Posterior cingulate gyrus (tissue), 11 donors: ENCODE measurements at places on chromosomes 2 and 18.

GRCh38 chr18:1104181-1104881 lies 199.7 kb downstream of the ADCYAP1 start:
- DNase-seq: no peak

- no peak for DNase-seq
Measured at GRCh38 chr2:118697781-118698180, 149.7 kb downstream of the EN1 start.

- no peak for DNase-seq
Measured at GRCh38 chr18:8176554-8176953, 432.7 kb upstream of the RAB12 start.

DNA sequence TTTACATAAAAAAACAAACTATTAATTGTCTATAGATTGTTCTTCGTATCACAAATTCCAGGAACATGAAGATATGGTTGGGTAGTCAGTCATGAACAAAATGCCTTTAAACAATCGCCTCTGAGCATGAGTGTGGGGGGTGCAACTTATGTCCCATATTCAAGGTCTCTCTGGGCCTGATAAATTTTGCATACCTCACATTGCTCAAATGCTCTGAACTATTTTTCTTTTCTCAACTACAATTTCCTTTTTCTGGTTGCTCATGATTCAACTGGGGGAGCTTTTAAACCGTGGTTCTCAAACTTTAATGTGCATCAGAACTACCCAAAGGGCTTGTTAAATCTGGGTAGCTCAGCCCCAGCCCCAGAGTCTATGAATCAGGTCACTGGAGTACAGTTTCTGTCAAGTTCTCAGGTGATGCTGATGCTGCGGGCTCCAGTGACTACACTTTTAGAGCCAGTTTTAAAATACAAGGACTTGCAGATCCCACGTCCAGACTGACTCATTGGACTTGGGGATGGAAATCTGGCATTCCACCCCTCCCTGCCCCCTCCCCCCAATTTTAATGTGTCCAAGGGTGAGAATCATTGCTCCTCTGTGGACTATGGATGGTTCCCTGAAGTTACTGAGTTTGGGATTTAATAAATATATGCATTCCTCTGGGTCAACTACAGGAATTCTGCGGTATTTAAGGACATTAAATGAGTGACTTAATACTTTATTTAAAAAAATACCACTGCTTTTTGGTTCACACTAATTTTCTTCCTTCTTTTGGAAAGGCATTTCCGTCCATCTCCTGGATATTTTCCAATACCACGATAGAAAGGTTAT lies 1.5 kb upstream of the GPD2 start:
- no peak for DNase-seq

GRCh38 chr2:38465789-38466127 lies 88.7 kb upstream of the ATL2 start:
- no peak for DNase-seq
